ENCODE measurements at places on chromosomes 7 and 10.

DNA sequence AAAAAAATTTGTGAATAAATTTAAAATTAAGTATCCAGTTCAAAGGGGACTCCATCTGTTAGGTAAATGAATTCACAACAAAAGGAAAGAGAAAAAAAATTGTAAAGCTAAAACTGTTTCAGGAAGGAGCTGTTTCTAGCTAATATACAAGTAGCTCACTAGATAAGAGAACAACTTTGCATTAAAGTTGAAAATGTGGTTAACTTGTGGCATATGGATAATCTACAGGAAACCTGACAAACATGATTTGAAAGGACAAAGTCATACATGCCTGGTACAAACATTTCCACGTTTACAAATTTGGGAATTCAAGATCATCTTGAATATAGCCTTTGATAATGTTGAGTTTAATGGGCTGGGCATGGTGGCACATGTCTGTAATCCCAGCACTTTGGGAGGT, 8.9 kb downstream of the NT5C3A start:
- DNase-seq: no peak

DNA sequence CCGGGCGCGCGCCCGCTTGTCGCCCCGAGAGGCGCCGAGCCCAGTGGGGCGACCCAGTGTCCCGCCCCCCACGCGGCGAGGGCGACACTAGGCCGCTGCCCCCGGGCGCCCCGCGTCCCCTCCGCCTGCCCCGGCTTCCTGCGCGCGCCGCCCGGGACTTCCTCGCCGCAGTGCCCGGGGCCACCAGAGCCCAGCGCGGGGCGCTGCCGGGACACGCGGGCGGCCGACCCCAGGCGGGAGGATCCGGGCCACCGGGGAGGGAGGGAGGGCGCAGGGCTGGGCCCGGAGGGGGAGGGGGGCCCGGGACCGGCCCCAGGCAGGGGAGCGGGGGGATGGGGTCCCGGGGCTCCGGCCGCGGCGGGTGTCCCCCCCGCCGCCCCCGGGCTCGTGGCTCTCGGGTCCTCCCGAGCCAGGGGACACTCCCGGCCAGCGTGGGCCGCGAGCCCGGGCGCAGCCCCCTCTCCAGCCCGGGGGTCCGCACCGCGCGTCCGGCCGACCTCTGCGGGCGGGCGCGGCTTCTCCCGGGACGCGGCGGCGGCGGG, 435 bp upstream of the PWWP2B start:
- peak; percentile 80 for DNase-seq

- DNase-seq: no peak
Observed at GRCh38 chr7:2275101-2275500, 33.1 kb downstream of the NUDT1 start.

GRCh38 chr7:65744406-65744805, 128.5 kb upstream of the VKORC1L1 start:
- no peak for DNase-seq

- DNase-seq: peak; percentile 55
Observed at GRCh38 chr10:24952143-24952706, at the start of gene PRTFDC1. PRTFDC1 (minus strand) TSS chr10:24952606; CDS start chr10:24952575, 31 bp downstream.

DNA sequence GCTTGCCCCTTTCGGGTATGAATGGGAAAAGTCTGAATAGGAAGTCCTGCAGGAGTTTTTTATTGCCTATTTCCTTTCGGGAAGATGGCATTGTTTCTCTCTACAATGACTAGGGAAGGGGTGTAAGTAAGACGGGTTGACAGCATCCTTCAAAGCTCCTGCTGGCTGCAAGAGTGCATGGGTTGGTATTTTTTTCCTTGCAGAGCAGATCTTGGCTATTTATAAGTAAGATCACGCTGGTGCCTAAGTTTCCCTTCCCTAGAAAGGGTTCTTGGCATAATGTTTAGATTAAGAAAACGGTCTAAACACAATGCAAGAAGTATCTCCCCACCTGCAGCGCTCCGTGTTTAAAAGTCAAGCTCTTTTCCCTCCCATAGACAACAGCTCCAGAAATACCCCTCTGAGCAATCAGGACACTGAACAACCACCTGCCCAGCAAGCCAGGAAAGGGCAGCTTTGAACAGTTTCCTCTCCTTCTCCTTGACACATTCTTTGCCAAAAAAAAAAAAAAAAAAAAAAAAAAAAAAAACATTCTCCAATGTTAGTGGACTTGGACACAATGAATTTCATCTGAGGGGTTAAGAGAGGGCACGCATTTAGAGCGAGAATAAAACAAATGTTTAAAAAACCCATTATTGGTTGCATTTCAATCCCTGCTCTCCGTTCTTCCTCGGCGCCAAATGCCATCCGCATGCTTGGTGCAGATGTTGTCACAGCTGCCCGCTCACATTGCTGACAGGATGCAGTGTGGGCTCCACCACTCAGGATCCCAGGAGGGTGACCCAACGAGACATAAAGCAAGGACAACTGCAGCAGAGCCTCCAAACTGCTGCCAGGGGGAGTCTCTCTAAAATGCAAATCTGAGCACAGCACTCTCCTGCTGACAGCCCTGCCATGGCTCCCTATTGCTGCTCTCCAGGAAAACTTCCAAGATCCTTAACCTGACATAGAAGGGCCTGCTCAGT, 427.4 kb upstream of the MGMT start:
- DNase-seq: no peak

DNA sequence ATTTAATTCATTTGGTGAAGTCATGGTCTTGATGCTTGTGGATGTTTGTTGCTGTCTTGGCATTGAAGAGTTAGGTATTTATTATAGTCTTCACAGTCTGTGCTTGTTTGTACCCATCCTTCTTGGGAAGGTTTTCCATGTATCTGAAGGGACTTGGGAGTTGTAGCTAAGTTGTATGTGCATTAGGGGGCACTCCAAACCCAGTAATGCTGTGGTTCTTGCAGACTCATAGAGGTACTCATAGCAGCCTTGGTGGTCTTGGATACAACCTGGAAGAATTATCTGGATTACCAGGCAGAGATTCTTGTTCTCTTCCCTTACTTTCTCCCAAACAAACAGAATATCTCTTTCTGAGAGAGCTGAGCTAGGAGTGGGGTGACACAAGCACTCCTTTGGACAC, 93.2 kb downstream of the ADCYAP1R1 start:
- no peak for DNase-seq

DNA sequence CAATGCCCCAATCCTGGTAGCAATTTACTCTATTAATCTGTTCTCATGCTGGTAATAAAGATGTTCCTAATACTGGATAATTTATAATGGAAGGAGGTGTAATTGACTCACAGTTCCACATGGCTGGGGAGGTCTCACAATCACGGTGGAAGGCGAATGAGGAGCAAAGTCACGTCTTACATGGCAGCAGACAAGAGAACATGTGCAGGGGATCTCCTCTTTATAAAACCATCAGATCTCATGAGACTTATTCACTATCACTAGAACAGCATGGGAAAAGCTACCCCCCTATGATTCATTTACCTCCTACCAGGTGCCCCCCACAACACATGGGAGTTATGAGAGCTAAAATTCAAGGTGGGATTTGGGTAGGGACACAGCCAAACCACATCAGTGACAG, 872.2 kb downstream of the ANKRD7 start:
- DNase-seq: no peak

Data from NCI-H1436 (cell line).